Coronary artery (tissue), 2 donors: ENCODE measurements at places on chromosomes 13 and 19.

- no peak for DNase-seq
These were observed 243.6 kb downstream of the NDFIP2 start for GRCh38 chr13:79724348-79725103.

DNA sequence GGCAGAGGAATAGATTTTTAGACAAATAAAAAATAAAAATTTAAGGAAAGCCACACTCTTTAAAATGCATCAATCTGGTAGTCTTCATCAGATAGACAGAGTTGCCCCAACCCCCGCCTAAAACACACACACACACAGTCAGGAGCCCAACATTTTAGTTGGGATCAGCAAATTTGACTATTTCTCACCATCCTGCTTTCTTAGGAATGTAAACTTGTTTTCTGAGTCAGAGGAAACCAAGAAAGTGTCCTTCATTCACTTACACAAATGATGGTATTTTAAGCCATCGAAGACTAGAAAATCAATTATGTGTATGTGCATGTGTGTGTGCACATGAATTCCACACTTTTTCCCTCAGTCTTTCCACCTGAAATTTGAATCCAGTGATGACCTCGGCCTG is 1657.5 kb downstream of the SLITRK1 start:
- DNase-seq = no peak

DNA sequence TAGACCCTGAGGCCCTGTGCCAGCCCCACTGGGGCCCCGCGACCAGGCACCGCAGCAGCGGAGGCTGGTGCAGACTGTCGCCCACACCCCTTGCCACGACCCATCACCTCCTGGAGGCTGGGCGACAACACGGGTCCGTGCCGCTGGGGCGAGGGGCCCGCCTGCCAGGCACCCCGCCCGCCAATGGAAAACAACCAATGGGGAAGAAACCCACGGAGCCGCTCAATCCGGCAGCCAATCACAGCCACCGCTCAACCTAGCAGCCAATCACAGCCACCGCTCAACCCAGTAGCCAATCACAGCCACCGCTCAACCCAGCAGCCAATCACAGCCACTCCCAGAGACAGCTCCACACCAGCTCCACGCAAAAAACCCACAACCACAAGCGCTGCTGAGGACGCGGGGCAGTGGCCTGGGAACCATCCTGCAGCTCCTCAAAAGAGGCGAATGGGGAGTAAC is 29.7 kb downstream of the GPX4 start:
- no peak for DNase-seq

DNA sequence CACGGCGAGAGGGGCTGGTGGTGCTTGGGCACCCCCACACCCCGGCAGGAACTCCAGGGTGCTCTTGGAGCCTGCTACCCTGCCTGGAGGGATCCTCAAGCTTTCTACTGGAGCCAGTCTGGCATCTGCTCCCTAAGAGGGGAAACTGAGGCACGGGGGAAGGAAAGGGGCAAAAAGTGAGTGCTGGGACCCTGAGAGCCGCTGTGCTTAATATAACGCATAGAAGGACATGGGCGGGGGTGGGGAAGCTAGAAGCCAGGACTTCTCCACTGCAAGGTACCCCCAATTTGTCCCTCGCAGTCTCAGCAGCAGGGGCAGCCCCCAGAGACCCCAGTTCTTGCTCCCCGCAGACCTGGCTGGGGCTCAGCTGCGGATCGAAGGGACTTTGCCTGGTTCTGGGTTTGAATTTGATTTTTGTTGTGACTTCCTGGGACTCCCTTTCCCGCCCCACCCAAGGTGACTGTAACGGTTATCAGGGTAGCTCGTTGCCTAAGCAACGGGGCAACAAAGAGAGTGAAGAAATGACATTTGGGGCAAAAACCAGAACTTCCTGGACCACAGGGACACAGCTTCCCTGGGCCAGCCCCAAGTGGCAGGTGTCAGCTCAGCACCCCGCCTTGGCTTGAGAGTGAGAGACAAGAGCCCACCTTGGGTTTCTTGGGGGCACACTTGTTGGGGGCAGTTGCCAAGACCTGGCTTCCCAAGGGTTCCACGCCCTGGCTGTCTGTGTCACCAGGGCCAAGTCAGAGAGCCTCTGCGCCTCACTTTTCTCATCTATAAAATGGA is 638 bp downstream of the ADGRE5 start:
- no peak for DNase-seq

GRCh38 chr19:32813862-32814425 is 55.6 kb downstream of the SLC7A9 start:
- no peak for DNase-seq

GRCh38 chr19:7199613-7200533 is 94.3 kb downstream of the INSR start:
- DNase-seq = no peak

DNA sequence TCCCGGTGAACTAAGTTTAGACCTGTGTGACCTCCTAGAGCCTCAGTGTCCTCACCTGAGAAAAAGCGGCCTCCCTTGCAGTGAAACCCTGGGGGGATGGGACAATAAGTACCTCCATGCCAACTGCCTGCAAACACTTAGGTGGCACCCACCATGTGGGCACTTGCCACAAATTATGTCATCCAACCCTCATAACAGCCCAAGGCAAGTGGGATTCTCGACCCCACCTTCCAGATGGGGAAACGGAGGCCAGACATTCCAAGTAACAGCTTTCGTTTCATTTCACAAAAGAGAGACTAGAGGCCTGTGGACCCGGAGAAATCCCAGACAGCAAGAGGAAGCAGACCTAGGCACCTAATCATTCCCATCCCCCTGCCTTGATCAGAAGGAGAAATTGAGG is 6.9 kb downstream of the REX1BD start:
- no peak for DNase-seq

DNA sequence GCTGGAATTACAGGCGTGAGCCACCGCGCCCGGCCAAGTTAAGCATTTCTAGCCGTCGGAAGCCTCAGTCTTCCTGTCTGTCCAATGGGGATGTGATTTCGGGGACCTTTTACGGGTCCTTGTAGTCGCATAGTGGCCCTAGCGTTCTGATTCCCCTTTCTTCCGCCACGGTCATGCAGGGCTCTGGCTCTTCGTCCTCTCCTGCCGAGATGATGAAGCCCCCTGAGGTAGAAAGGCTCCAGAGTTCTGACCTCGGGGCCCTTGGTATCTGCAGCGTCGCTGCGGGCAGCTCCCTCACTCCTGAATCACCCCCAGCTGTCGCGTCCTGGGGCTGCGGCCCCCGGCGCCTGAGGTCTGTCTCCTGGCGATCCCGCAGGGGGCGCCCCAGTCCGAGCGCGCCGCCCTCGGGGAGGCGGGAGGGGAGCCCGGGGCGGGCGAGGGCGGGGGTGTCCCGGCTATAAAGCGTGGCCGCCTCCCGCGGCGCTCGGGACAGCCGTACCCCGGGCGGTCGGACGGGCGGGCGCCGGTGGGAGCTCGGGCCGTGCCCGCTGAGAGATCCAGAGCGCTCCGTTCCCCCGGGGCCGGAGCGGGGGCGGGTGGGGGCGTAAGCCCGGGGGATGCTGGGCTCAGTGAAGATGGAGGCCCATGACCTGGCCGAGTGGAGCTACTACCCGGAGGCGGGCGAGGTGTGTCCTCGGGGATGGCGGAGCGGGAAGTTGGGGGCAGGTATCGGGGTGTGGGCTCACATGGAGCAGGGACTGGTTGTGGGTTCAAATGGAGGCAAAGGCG is at the start of gene FOXA3:
TSS of gene FOXA3 (plus strand) at position 487 of the 789 bp plus-strand sequence. CDS start at position 618, 131 bp downstream.
- DNase-seq = no peak

GRCh38 chr13:99042521-99043250 is 64.8 kb upstream of the DOCK9 start:
- DNase-seq = no peak

GRCh38 chr13:80012251-80012650 is 328.7 kb downstream of the SPRY2 start:
- no peak for DNase-seq

GRCh38 chr13:111403266-111403665 is 82.8 kb downstream of the TEX29 start:
- no peak for DNase-seq

- no peak for DNase-seq
These were observed 118.1 kb downstream of the STARD13 start for GRCh38 chr13:33167491-33167890.

DNA sequence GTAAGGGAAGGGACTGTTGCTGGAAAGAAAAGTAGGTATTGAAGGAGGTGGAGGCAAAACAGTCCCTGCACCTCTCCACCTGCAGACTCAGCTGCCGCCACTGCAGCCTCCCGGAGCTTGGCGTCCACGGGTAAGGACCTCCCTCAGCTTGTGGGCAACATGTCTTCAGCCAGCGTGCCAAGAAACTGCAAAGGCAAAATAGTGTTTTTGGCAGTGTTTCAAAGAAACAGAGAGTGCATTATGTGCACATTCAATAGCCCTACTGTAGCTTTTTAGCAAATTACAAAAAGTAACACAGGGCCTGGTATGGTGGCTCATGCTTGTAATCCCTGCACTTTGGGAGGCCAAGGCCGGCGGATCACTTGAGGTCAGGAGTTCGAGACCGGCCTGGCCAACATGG is 57.4 kb downstream of the ATP11A start:
- DNase-seq = no peak

- peak; percentile 81 for DNase-seq
These were observed 3.6 kb downstream of the CD37 start for GRCh38 chr19:49338691-49339300.

DNA sequence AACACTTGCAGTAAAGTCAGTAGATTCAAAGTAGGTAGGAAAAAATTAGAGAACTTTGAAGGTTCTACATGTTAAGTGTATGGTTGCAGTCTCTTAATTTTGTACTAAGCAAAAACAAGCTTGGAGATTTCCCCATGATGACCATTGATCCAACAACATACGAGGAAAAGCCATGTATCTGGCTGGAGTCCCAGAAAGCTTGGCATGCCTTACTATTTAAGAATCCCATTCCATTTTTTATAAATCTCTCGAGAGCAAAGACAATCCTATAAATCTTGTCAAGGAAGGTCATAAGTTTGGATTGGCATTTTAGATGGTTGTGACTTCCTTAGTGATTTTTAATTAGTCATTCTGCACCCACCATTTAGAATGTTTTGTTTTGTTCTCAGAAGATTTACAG is 495.9 kb downstream of the GPC5 start:
- no peak for DNase-seq

- no peak for DNase-seq
These were observed 52.4 kb downstream of the TNFSF11 start for GRCh38 chr13:42626176-42626860.

DNA sequence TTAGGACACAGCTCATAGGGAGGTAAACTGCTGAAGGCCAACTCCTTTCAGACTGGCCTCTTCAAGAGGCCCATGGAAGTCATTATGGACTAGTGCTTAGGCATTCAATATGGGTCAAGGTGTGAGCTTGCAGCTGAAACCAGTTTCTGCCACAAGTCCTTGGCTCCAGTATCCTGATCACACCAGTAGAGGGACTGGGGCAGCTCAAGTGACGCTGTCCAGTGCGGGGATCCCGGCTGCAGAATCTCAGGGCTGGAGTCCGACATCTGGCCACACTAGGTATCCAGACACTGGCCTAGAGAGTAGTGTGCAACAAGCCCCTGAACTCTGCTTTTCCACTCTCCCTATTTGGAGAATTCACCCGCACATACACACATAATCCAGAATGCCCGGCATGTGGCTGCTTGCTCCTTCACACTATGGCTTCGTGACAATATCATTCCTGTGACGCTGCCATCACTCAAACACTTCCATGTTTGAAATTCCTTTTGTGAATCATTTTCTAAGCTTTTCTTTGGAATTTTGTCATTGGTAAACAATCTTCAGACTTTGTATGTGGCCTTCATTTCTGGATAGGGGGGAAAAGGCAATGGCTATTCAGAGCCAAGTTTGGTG is 425.1 kb downstream of the EFNB2 start:
- DNase-seq = no peak

- no peak for DNase-seq
These were observed 17.2 kb downstream of the PKN1 start for GRCh38 chr19:14450168-14450874.

DNA sequence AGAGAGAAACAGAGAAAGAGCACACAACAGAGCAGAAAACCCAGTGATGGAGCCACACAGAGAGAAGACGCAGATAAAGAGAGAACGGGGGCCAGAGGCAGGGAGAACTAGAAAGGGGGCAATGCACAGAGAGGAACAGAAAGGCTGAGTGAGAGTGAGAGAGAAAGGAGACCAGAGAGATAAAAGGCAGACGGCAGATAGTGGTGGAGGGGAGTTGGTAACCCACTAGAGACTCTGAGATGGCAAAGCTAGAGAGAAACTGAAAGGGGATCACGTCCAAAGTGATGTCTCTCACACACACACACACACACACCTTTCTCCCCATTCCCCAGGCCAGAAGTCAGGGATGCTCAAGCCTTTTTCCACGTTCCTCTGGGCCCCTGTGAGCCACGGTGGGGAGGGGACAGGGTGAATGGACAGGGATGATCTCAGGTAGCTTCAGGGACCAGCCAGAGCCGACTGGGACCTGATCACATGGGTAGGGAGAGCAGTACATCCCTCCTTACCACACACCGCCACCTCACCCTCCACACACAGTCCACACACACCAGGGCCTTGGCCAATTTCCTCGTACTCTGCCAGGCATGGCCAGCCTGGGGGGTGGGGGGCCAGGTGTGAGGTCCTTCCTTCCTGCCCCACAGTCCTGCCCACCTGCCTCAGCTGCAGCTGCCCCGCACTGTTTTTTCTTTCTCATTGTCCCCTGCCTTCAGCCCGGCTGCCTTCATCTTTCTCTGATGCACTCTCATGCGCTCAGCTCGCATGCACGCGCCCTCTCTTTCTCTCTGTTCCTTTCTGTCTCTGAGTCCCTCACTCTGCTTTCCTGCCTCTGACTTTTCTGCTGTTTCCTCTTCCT is 22.5 kb upstream of the POU2F2 start:
- no peak for DNase-seq

- no peak for DNase-seq
These were observed 12.0 kb downstream of the MLLT1 start for GRCh38 chr19:6267552-6268381.

- DNase-seq = no peak
These were observed 56.9 kb upstream of the GTF2F2 start for GRCh38 chr13:45063261-45063860.

GRCh38 chr13:42106998-42107397 is 58.5 kb downstream of the DGKH start:
- DNase-seq = no peak

GRCh38 chr19:21838646-21839045 is 2.7 kb upstream of the ZNF43 start:
- no peak for DNase-seq

DNA sequence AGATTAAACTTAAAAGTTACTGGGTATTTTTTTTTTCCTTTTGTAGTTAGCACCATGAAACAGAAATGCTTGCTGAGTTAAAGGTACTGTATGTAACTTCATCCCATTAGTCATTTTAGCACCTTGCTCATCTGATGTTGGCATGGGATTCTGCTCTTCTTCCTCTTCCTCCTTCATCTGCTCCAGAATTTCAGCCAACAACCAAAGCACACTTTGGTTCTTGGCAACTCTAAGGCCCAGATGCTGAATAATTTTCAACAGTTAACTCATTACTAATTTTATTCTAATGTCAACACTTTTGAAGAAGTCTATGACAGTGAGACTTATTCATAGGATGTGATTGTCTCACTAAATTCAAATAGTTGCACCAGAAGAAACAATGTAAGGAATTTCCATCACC is 359.2 kb downstream of the KCTD12 start:
- DNase-seq = no peak
